ENCODE measurements at places on chromosomes 2 and 18. TPM values are rescaled to one million over a fixed set of nuclear protein-coding genes. Genes with fewer than 3 reads are reported as not detected.

The CCDC150 gene
- 3.6 TPM for total RNA-seq

The C2orf80 gene
- not detected for total RNA-seq

The TBR1 gene
- not detected for total RNA-seq

The INPP5D gene
- 0.20 TPM for total RNA-seq

The MOCOS gene
- 13.2 TPM for total RNA-seq

The ARPC2 gene
- 424 TPM for total RNA-seq

The LOXHD1 gene
- total RNA-seq = not detected

The ABHD1 gene
- total RNA-seq = 0.31 TPM

The TLK1 gene
- 66.0 TPM for total RNA-seq

DNA sequence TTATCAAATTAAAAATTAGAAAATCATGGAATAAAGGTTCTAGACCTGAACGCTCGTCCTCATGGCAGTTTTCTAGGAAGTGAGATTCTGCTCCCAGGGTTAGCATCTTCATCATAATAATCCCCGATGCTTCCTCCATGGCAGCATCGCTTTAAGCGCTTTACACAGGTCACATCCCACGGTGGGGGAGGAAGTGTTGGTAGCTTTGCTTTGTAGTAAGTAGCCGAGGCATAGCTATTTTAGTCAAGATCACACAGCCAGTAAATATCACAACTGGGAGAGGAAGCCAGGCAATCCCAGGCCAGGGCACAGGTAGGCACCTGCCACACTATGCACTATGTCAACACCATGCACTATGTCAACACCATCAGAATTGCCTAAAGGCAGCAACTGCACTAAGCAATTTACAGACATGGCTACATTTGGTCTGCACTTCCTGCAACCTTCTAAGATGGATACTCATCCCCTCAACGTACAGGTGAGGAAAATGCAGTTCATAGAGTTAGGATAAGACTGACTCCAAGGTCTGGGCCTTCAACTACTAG lies 205.5 kb downstream of the FBXO15 start:
- DNase-seq = no peak

GRCh38 chr2:239244625-239245024 lies 156.2 kb downstream of the HDAC4 start:
- DNase-seq = peak; percentile 81

- DNase-seq = no peak
Measured at GRCh38 chr2:43737855-43738254, 36.0 kb upstream of the DYNC2LI1 start.

DNA sequence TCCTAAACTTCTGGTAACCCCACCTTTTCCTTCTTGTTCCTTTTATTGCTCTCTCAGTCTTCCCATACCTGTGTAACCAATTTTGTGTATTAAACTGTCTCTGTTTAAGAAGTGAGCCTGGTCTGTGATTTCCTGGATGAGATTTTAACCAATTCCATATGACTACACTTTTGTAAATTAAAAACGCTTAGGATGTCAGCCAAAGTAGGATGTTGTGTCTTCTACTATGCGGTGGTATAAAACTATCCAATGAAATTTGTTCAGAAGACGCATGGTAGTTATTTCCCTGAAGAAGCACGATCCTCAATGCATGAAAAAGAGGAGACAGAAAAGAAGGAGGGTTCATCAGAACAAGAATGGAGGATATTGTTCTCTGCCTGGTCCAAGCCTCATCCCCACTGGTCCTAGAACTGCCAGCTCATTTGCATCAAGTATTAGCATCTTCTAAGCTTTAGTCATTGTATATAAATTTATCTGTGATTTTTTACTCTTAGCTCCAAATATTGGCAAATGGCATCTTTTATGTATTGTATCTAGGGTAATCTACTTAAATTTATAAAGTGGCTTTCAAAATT lies 127.4 kb downstream of the TGIF1 start:
- DNase-seq = no peak
